Motor neuron (in vitro differentiated cells): ENCODE measurements at places on chromosomes 1 and 21.

- no peak for ATAC-seq
Observed at GRCh38 chr1:210440081-210440480, 111.4 kb downstream of the HHAT start.

GRCh38 chr1:96721053-96721415, 550 bp upstream of the PTBP2 start:
- ATAC-seq: no peak

GRCh38 chr1:167784876-167785550, 63.2 kb downstream of the MPZL1 start:
- ATAC-seq: no peak

GRCh38 chr1:88013485-88013884, 670.6 kb upstream of the PKN2 start:
- no peak for ATAC-seq

GRCh38 chr1:170215072-170215885, 69.5 kb downstream of the NTMT2 start:
- no peak for ATAC-seq

GRCh38 chr1:26858891-26859640, 3.9 kb upstream of the SFN start:
- ATAC-seq: no peak
